ENCODE measurements at places on chromosomes 11 and 22. TPM values are rescaled to one million over a fixed set of nuclear protein-coding genes. Genes with fewer than 3 reads are reported as not detected.

TRMU gene
- 74.4 TPM for total RNA-seq

DNA sequence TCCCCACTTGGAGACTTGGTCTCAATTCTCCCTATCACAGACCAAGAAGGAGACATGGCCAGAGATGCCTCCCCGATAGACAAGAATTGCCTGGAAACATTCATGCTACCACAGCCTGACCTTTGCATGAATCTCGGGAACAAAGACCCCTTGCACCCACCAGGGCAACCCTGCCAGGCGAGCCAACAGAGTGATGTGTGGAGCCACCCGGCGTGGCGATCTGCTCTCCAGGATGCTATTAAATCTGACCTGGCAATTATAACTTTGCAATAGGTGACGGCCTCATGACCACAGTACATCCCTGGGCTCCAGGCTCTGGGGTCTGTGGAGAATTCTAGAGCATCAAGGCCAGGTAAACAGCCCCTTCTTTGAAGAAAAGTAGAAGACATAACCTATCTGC, 31.1 kb upstream of the MN1 start:
- H3K36me3 ChIP-seq = no peaks in the 10 kb centered on the region
- DNase-seq = no peak
- no peaks in the 10 kb centered on the region for H3K27me3 ChIP-seq
- no peak overlapping the region for H3K4me3 ChIP-seq
- H3K27ac ChIP-seq = peak overlapping the region; percentile 68
- peaks cover 21% of the 10 kb centered on the region for H3K4me1 ChIP-seq

DNA sequence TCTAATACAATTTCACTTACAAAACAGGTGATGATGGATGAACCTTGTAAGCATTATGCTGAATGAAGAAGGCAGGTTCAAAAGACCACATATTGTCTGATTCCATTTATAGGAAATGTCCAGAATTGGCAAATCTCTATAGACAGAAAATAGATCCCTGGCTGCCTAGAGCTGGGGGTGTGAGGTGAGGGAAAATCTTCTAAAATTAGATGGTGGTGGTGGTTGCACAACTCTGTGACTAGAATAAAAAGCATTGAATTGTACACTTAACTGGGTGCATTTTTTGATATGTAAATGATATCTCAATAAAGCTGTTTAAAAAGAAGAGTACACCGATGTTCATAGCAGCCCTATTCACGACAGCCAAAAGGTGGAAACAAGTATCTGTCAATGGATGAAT, 16.7 kb upstream of the CRY2 start:
- no peak overlapping the region for H3K27ac ChIP-seq
- H3K27me3 ChIP-seq = peaks cover 25% of the 10 kb centered on the region
- peaks cover 1% of the 10 kb centered on the region for H3K36me3 ChIP-seq

GRCh38 chr22:17407643-17408042, 38.4 kb downstream of the CECR2 start:
- no peak overlapping the region for H3K4me3 ChIP-seq
- H3K4me1 ChIP-seq = no peaks in the 10 kb centered on the region
- no peaks in the 10 kb centered on the region for H3K36me3 ChIP-seq
- DNase-seq = no peak

ARRB1 gene
- total RNA-seq = 29.5 TPM

- no peaks in the 10 kb centered on the region for H3K4me1 ChIP-seq
- no peak for DNase-seq
- H3K27ac ChIP-seq = no peak overlapping the region
- H3K4me3 ChIP-seq = no peak overlapping the region
- no peaks in the 10 kb centered on the region for H3K36me3 ChIP-seq
These were observed 161.8 kb downstream of the KIRREL3 start for GRCh38 chr11:126838779-126839178.

DNA sequence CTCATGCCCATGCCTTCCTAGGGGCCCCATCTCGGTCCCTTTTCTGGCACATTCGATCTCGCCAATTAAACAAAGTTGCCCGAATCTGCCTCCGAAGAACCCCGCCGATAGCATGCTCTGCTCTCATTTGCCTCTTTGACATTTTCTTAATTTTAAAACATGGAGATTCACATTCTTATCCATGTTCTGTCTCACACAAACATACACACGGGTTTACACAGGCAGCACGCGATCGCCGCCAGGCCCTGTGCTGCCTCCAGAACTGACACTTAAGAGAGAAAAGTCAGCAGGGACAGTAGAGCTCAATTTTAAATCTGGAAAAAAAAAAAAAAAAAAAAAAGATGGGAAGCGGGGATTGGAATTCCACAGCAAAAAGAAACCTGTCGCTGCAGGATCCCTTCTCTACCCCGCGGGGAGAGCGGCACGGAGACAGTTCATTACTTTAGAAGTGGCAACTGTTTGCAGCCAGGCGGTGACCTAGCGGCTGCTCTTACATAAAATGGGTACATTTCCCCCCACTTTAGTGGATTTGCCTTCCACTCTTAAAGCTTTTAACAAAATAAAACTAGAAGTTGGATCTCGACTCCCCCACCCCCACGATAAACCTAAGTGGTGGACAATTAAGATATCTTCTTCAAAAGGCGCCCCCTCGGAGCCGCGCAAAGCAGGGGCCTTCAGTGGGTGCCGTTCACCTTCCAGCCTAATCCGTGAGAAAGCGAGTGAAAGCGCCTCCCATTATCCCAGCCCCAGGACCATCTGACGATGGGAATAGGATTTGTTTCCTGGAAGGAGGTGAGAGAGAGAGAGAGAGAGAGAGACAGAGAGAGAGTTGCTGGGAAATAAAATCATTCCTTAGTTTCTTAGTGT, 13.7 kb downstream of the PAX6 start:
- H3K27me3 ChIP-seq = peaks cover 69% of the 10 kb centered on the region
- peak overlapping the region; percentile 40 for H3K4me3 ChIP-seq
- peak overlapping the region; percentile 73 for H3K27ac ChIP-seq
- H3K4me1 ChIP-seq = peaks cover 14% of the 10 kb centered on the region
- peaks cover 9% of the 10 kb centered on the region for H3K36me3 ChIP-seq

DNA sequence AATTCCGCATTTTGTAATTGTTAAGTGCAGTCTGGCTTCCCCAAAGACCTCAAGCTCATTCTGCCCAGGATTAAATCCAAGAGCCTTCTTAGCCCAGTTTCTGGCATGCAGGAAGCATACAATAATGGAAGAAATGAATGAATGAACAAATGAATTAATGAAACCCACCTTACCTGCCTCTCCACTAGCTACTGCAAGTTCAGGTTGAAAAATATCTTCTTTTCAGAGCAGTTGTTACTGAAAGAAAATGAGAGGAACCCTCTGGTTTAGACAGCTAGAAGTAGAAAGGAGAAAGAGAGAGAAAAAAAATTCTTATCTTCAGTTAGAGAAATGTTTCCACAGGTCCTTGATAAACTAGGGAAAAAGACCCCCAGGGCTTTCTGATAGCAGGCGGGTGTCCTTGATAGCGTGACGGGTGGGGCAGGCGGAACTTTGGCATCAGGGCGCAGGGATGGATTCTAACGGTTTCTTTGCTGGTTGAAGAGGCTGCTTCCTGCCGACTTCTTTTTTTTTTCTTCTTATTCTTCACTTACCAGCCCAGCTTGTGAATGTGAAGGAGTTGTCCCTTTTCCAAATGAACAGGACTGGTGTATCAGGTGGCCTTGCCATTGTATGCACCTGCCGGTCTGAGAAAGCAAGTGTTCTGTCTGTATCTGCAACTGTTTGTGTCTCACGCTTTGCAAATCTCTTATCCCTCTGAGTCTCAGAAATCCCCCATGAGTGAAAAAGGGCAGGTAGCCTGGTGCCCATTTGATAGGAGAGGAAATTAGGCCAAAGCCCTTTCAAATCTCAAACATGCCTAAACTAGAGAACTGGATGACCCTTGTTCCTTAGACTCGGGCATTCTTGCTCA, 10.0 kb downstream of the LMO2 start:
- H3K4me3 ChIP-seq = no peak overlapping the region
- H3K36me3 ChIP-seq = no peaks in the 10 kb centered on the region
- DNase-seq = no peak
- peaks cover 77% of the 10 kb centered on the region for H3K27me3 ChIP-seq
- H3K4me1 ChIP-seq = no peaks in the 10 kb centered on the region

- H3K27me3 ChIP-seq = no peaks in the 10 kb centered on the region
- no peaks in the 10 kb centered on the region for H3K36me3 ChIP-seq
- H3K4me1 ChIP-seq = peaks cover 19% of the 10 kb centered on the region
- no peak for DNase-seq
- no peak overlapping the region for H3K27ac ChIP-seq
- H3K4me3 ChIP-seq = no peak overlapping the region
These were observed 88.3 kb upstream of the PARVA start for GRCh38 chr11:12288931-12289666.

CSRP3 gene
- total RNA-seq = not detected

TNNT3 gene
- 5.4 TPM for total RNA-seq

- no peaks in the 10 kb centered on the region for H3K27me3 ChIP-seq
- H3K36me3 ChIP-seq = no peaks in the 10 kb centered on the region
- no peak overlapping the region for H3K27ac ChIP-seq
- no peaks in the 10 kb centered on the region for H3K4me1 ChIP-seq
- no peak for DNase-seq
- no peak overlapping the region for H3K4me3 ChIP-seq
These were observed 82.6 kb upstream of the CSNK2A3 start for GRCh38 chr11:11435635-11436034.

RASL10A gene
- 0.92 TPM for total RNA-seq

PRSS23 gene
- total RNA-seq = 0.40 TPM

Data from activated CD4-positive, alpha-beta T cell treated with anti-CD3 and anti-CD28 coated beads, Interleukin-2, amount 10 ng/mL, durations not matched to agents 7 days and 5 days (primary cell).